ENCODE measurements at places on chromosomes 3 and 15. TPM values are rescaled to one million over a fixed set of nuclear protein-coding genes. Genes with fewer than 3 reads are reported as not detected.

- DNase-seq, result no peak
These were observed 602.2 kb downstream of the FOXP1 start for GRCh38 chr3:70981231-70981880.

- no peak for DNase-seq
These were observed 15.9 kb downstream of the SNX1 start for GRCh38 chr15:64111679-64112050.

DNA sequence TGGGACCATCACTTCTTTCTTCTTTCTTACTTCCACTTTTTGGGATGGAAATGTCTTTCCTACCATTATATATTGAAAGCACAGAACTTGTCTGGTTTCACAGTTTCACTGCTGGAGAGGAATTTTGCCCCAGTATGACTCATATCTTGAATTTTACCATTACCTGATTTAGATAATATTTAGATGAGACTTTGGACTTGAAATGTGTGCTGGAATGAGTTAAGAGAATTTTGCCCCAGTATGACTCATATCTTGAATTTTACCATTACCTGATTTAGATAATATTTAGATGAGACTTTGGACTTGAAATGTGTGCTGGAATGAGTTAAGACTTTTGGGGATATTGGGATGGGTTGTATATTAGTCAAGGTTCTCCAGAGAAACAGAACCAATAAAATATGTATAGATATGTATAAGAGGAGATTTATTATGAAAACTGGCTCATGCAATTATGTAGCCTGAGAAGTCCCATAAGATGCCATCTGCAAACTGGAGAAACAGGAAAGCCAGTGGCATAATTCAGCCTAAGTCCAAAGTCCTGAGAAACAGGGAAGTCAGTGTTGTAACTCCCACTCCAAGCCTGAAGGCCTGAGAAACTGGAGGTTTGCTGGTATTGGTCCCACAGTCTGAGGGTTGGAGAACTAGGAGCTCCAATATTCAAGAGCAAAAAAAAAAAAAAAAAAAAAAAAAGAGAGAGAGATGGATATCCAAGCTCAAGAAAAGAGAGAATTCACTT, 1029.2 kb downstream of the EPHA3 start:
- DNase-seq, result no peak

- DNase-seq, result no peak
These were observed 494.8 kb downstream of the SHQ1 start for GRCh38 chr3:72353236-72354128.

- no peak for DNase-seq
These were observed 43.3 kb downstream of the GABRB3 start for GRCh38 chr15:26729581-26729980.

The TM6SF1 gene
- 3.2 TPM for polyA plus RNA-seq

The TMC3 gene
- 0.17 TPM for polyA plus RNA-seq

The SLCO3A1 gene
- polyA plus RNA-seq, result 9.5 TPM

DNA sequence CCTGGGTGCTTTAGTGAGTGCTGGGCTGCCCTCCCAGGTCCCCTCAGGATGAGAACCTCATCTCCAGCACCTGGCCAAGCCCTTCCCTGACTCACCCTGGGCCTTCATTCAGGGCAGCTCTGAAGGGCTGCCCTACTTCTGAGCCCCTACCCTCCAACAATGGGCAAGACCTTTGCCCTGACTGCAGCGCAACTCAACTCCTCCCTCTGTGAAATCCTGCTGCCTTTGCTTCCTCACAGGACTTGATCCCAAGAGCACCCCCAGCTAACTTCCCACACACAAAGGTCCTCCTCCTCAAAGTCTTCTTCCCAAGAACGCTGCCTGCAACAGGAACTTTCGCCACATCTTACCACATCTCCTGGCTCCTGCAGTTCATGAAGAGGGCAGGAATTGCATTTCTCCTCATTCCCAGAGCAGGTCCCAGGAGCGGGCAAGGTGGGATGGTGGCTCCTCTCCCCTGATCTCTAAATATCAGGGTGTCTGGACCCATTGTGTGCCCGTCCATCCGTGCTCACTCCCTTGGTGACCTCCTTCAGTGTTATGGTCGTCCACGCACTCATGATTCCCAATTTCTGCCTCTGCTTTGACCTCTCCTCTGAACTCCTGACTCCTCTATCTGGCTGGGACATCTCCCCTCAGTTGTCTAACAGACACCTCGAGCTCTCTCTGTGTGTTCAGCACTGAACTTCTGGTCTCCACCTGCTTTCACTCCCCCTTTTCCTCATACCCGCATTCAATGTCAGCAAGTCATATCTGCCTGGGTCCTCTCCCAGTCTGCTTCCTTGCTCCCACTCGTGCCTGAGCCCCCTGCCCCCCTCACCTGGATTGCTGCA, 4.5 kb upstream of the SSUH2 start:
- DNase-seq, result no peak

DNA sequence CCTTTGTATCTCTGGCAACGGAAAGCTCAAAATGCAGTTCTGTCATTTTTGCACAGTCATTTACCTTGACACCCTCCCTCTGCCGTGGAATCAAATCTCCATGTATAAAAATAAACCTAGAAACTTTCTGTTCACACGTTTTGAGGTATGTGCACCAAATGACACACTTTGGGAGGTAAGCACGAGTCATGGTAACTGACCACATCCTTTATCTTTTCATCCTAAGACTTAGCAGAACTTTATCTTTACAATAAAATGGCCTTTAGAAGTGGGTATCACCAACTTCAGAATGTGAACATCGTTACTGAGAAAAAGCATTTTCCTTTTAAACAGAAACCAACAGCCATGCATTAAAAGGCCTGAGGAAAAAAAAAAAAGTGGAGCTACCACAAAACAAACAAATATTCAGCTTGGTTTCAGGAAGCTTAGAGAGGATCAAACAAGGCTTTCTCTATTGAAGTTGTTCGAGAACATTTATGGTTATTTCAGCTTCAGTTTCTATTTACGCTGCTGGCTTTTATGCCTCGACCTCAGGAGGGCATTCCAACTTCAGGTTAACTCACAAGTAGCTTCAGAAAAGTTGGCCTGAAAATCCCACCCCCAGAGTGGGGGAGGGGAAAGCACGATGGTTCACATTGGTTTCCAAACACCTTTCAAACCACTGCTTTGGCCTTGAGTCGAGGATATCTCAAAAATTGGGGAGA, 171.1 kb upstream of the ICE2 start:
- DNase-seq, result no peak

The CHRM5 gene
- polyA plus RNA-seq, result 0.35 TPM

- no peak for DNase-seq
These were observed 28.3 kb downstream of the PTH1R start for GRCh38 chr3:46905661-46906451.

The RPP25 gene
- polyA plus RNA-seq, result 3.1 TPM

DNA sequence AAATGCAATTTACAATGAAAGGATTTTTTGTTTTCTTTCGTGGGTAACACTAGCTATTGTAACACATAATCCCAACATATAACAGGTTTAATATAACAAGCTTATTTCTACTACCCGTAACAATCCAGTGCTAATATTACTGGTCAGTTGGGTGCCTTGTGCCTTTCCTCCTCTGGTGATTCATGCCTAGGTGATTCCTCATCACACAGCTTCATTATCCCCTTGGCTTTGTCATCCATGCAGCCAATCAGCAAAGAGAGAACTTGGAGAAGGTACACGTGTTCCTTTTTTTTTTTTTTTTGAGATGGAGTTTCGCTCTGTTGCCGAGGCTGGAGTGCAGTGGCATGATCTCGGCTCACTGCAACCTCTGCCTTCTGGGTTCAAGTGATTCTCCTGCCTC, 30.7 kb downstream of the CHST14 start:
- no peak for DNase-seq

DNA sequence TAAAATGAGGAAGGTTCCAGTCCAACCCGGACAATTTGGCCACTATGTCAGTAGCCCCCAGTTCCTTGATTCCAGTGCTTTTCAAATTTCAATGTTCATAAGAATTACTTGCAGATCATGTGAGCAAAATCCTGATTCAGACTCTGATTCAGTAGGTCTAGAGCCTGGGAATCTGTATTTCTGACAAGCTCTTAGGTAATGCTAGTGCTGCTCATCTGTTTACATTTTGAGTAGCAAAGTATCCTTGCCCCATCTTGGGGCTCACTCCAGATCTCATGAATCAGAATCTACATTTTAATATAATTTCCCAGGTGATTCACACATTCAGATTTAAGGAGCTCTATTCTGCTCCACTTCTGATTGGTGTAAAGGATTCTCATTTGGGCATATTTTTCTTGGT, 142.0 kb downstream of the NAALADL2 start:
- no peak for DNase-seq

- no peak for DNase-seq
These were observed 80.6 kb downstream of the ARIH1 start for GRCh38 chr15:72554471-72555425.

The TRAT1 gene
- not detected for polyA plus RNA-seq

The SIDT1 gene
- polyA plus RNA-seq, result 3.8 TPM

- DNase-seq, result no peak
These were observed 22.4 kb downstream of the SENP5 start for GRCh38 chr3:196889844-196890708.

GRCh38 chr3:34284959-34285826, 486.8 kb downstream of the PDCD6IP start:
- DNase-seq, result no peak

GRCh38 chr3:19147905-19148767, at the start of gene KCNH8:
Gene KCNH8 (plus strand): TSS chr3:19148510. CDS start chr3:19148720, 210 bp downstream.
- DNase-seq, result peak; percentile 33

The ADPGK gene
- 71.7 TPM for polyA plus RNA-seq

GRCh38 chr3:128761392-128761791, 35.4 kb downstream of the RAB7A start:
- DNase-seq, result no peak

- no peak for DNase-seq
These were observed 21.3 kb downstream of the KIF9 start for GRCh38 chr3:47261301-47261700.

- DNase-seq, result peak; percentile 59
These were observed 225.6 kb downstream of the NFKBIZ start for GRCh38 chr3:102074946-102075345.

The RLBP1 gene
- polyA plus RNA-seq, result not detected

The IGSF10 gene
- 3.5 TPM for polyA plus RNA-seq

- no peak for DNase-seq
These were observed 30.8 kb downstream of the P2RY1 start for GRCh38 chr3:152865668-152866245.

DNA sequence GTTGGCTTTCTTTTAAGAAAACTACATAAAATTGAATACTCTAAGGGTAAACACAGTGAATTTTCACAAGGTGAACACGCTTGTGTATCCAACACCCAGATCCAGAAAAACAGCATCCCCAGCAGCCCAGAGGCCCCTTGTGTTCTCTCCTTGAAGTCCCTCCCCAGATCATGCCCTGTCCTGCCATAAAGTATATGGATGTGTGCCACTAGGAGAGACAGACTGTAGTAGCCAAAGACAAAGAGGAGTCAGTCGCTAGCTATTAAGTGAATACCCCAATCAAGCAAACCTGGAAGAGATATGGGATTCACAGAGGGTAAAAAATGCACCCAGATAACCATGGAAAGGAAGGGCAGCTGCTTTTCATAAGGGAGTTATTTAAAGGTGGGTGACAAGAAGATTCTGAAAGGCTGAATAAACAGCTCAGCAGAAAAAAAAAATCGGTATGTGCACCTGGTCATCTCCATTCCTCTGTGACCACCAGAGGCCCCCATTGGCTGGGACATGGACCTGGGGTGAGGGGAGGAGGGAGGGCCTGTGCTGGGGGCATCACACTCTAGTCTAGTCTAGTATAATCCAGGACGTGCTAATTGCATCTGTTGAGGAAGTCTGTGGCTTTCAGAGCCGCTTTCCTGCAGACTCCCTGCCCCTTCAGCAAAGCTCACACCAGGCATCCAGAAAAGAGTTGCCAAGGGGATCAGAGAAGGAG, 167.3 kb upstream of the NDN start:
- no peak for DNase-seq

The CASR gene
- 24.9 TPM for polyA plus RNA-seq

DNA sequence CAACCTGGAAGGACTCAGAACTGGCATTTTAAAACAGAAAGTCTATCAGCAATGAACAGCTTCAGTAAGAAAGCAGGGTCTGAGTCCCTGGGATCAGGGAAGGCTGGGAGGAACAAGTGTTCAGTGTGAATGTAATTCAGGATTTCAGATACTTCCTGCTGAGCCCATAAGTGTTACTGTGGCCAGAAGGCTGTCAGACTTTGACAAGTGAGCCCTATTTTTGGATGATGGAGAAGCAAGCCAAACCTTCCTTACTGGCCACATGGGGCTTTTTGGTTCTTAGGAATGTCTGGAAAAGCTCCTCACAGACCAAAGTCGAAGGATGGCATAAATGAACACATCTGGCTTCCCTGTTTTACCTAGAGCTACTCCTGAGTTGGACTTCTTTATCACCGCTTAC, 157.2 kb downstream of the BBX start:
- DNase-seq, result no peak

The CHL1 gene
- 24.1 TPM for polyA plus RNA-seq

The RASGRP1 gene
- 15.1 TPM for polyA plus RNA-seq

DNA sequence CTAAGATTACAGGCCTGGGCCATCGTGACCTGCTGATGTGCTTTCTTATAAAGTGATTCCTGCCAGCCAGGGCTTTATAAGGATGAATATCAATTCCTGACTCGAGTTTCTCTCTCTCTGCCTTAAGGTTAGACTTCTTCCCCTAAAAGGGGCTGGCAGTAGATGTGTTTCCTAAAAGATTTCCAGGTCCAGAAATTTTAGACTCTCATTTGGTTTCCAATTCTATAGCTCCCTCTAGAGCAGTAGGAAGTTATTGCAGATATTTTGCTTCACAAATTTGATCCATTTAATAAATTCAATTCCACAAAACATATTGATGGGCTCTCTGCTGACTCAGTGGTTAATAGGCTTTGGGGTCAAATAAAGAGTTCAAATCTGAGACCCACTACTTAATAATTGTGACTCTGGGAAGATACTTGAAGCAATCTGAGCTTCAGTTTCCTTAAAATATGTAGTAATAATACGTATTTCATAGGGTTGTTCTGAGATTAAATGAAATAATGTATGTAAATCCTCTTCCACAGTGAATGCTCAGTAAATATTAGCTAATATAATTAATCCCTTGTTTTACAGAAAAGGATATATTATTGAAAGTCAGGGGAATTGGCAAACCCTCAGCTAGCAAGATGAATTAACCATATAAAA, 2.1 kb downstream of the TRIM69 start:
- no peak for DNase-seq

The SOX14 gene
- not detected for polyA plus RNA-seq

DNA sequence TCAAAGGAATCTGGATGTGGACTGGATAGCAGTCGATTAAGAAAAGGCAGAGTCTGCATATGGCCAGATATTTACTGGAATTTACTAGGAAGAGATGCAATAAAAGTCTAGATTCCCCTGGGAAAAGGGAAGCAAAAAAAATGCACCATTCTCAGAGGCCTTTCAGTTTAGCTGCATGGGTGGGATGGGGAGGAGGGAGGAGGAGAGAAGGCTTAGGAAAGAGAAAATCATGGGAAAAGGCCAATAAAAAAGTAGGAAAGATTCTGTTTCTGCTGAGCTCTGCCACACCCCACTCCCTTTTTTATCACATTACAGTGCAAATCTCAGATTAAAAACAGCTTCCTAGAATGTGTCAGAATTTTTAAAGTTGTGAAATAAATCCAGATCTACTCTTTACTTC, 103.6 kb downstream of the ADAMTS9 start:
- DNase-seq, result no peak
